ENCODE measurements at places on chromosomes 6 and 20. TPM values are rescaled to one million over a fixed set of nuclear protein-coding genes. Genes with fewer than 3 reads are reported as not detected.

SPATA25 gene
- total RNA-seq, result 8.6 TPM

MACROD2 gene
- total RNA-seq, result 6.2 TPM

FNDC11 gene
- total RNA-seq, result not detected

KCNG1 gene
- not detected for total RNA-seq

DNA sequence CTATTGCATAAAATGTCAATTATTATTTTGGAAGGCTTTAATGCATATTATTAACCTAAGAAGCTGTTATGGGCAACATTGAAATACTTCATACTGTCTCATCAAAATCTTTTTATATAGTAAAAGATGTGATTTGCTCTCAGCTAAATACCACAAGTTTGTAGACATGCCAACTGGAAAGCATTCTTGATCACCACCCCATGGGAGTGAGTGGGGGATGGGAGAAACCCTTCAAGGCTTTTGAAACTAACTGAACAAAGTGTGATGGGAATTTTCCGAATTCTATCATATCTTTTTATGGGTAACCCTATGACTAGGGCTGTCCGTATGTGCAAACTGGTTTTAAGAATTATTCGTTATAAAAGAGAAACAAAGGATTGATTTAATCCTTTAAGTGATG is 377.3 kb upstream of the JAG1 start:
- no peaks in the 10 kb centered on the region for H3K4me1 ChIP-seq
- H3K27me3 ChIP-seq, result no peaks in the 10 kb centered on the region
- DNase-seq, result no peak
- H3K36me3 ChIP-seq, result no peaks in the 10 kb centered on the region

EDN1 gene
- 3.4 TPM for total RNA-seq

DNA sequence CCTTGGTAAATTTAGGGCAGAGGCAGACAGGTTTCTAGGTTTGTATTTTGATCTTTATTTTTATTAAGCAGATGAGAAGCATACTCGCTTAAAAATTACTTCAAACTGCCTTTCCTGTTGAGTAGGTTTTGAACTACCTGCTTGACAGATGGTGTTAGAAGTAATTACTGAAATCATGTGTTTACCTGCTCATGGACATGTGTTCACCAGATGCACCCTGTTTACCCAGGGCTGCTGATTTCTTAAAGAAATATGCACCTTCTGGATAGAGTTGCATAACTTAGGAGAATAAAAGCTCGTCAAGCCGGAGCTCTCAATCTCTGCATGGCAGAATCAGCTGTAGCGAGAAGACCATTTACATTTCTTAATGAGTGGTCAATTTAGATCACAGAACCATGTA is 165.1 kb downstream of the CDKAL1 start:
- H3K36me3 ChIP-seq, result no peaks in the 10 kb centered on the region
- DNase-seq, result no peak
- no peaks in the 10 kb centered on the region for H3K4me1 ChIP-seq
- no peaks in the 10 kb centered on the region for H3K27me3 ChIP-seq
- no peak overlapping the region for H3K4me3 ChIP-seq

DNA sequence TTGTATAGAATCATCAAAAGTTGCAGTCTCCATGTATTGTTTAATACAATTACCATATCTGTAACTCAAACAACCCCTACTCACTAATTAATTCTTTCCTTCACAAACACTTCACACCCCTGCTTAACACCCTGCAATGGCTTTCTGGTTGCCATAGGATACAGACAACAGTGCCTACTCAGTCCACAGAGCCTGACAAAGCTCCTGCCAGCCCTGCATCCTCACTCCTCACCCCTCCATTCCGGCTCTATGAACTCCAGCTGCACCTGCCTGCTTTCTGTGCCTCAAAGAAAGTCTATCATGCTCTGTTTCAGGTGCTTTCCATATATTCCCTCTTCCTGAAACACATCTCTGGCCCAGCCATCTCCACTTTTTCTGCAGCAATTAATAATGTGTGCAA is 253.4 kb downstream of the HACE1 start:
- H3K4me3 ChIP-seq, result no peak overlapping the region
- H3K36me3 ChIP-seq, result no peaks in the 10 kb centered on the region
- no peak overlapping the region for H3K27ac ChIP-seq
- no peaks in the 10 kb centered on the region for H3K4me1 ChIP-seq
- no peak for DNase-seq

- H3K4me1 ChIP-seq, result no peaks in the 10 kb centered on the region
- no peaks in the 10 kb centered on the region for H3K27me3 ChIP-seq
- DNase-seq, result no peak
- H3K4me3 ChIP-seq, result no peak overlapping the region
- no peaks in the 10 kb centered on the region for H3K36me3 ChIP-seq
Observed at GRCh38 chr20:39631557-39631956, 669.4 kb downstream of the DHX35 start.
